ENCODE measurements at places on chromosomes 6 and 20.

DNA sequence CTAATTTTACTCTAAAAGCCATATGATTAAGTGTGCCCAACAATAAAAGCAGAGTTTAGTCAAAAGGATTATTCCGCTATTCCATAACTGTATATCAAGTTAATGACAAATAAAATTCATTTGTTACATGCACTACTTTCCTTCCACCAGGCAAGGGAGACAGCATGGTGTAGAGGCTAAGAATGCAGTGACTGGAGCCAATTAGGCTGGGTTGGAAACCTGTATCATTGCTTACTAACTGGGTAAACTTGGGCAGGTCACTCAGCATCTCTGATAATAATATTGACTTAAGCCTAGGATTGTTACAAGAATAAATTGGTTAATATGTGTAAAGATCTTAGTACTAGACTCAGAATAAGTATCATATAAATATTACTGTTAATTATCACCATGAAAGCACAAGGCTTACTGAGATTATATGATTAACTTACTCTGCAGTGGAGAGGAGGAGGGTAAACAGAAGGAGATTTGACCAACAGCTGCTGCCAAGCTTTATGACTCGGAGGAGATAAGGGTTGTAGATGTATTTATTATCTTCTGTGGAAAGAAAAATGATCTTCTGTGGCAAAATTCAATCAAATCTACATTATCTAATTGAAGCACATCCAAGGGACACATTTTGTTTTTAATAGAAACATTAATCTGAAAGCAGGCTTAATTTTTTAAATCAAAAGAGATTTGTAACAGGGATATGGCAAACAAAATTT is 1459.9 kb downstream of the GRIK2 start:
- DNase-seq: peak; percentile 0

DNA sequence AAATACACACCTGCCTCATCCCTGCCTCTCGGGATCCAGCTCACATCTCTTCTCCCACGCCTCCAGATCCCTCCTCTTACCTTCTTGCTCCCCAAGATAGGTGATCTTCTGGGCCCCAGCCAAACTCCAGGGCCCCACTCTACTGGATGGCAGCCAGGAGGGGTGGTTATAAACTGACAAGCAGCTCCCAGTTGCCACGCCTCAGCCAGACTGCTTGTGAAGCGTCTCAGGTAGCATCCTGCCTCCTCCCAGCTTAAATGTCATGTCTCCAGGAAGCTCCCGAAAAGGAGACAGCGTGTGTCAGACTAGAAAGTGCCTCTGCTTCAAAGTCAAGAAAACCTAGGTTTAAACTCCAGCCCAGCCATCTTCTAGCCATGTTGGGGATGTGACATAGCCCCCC is 114.1 kb downstream of the LRFN2 start:
- no peak for DNase-seq

GRCh38 chr20:1312904-1313235 is 16.1 kb downstream of the SDCBP2 start:
- DNase-seq: no peak

DNA sequence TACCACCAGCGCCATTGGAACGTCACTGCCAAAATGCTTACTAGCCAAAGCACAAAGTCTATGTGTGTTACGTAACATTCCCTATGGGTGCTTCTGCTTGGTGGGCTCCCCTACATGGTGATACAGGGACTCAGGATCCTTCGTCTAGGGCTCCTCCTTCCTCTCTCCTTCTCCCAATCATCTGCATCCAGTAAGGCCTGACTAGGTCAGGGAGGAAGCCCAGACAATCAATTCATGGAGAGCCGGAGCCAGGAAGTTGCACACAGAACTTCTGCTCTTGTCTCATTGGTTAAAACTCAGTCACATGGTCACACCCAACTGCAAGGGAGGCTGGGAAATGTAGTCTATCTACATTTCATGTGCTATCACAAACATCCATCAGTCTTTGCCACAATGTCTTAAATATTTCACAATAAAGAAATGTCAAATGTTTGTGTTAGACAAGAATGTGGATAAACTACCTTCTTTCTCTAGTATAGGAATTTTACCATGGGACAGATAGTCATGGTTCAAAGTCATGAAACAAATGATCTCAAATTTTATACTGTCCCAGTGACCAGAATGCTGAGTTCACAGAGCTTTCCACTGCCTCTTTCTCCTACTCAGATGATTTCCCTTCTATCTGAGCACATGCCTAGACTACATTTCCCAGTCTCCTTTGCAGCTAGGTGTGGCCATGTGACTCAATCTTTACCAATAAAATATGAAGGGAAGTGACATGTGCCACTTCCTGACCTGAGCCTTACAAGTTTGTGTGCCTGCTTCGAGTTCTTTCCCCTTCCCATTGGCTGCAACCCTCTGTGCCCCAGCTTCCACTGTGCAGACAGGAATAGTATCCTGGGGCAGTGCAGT is 9.3 kb upstream of the KCNK15 start:
- DNase-seq: peak; percentile 54

- no peak for DNase-seq
Measured at GRCh38 chr6:21840428-21840827, 246.9 kb downstream of the SOX4 start.

- no peak for DNase-seq
Measured at GRCh38 chr6:121971931-121972335, 427.5 kb upstream of the HSF2 start.

GRCh38 chr6:110654096-110654820 is 161.0 kb downstream of the CDK19 start:
- DNase-seq: no peak

- no peak for DNase-seq
Measured at GRCh38 chr6:74249658-74250057, 553.7 kb downstream of the CD109 start.

- peak; percentile 1 for DNase-seq
Measured at GRCh38 chr6:112466373-112467151, 119.4 kb downstream of the RFPL4B start.

DNA sequence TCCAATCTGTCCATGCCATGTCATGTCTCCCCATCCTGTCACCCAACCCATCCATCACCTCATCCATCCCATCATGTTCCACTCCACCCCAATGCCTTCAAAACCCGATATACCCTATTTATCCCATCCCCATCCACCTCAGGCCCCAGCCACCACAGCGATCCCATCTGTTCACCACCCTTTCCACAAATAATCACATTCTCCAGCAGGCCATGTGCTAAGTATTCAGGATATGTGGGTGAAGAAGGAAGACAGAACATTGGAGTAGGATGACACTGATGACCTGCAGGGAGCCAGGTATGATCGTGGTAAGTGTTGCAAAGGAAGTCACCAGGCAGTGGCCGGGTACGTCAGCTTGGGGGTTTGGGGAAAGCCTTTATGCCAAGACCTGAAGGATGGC is 48.8 kb downstream of the NPEPL1 start:
- no peak for DNase-seq

DNA sequence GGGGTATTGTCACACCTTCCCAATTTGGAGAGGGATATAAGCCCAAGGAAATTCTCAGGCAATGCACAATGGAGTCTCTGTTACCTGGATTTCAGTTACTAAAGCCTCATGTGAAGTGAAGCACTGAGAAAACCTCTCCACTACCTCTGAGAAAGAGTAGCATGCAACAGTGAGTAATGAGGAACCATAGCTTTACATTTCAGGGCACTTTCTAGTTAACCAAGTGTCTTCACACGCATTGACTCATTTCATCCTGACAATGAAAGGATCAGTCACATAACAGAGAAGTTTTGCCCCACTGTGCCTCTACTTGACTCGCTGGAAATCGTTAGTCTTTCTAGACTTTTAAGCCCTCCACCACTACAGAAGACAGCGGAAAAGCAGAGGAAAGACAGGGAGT is 86.2 kb upstream of the ARID1B start:
- DNase-seq: no peak

GRCh38 chr6:118284736-118285360 is 263.2 kb upstream of the PLN start:
- DNase-seq: no peak

- peak; percentile 29 for DNase-seq
Measured at GRCh38 chr6:111692327-111693164, 86.9 kb upstream of the TRAF3IP2 start.
